ENCODE measurements at places on chromosomes 3 and 15.

GRCh38 chr3:41874022-41874421, 87.9 kb downstream of the ULK4 start:
- no peak for DNase-seq

DNA sequence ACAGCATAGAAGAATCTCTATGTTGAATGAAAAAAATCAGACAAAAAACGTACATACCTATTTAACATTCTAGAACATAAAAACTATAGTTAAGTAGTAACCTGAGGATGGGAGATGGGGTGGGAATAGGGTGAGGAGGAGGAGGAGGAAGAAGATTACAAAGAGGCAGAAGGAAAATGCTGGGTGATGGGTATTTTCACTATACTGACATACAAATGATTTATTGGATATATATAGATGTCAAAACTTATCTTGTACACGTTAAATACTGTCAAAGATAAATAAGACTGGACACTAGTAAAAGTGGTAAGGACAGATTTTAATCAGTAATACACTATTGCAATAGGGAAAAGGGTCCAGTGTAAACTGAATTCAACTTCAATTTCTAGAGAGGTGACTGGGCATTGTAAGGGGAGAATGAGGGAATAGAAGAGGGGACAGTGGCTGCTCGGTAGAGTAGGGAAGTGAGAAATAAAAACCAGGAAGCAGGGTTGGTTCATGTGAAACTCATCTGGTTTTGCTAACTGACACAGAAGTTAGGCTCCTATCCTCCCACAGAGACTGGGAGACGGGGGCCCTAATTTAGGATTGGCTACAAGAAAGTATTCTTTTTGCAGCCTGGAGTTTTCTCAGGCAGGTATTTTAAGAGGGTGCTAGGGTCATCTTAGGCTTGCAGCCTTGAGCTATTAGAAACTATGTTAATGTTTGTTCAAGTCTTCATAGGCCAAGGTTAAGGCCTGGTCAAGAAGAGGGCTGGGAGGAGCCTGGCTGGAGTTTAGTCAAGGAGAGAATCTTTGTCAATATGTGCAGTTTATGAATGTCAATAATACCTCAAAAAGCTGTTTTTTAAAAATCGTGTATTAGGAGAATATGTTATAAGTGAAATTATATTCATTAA, 15.0 kb upstream of the C15orf61 start:
- peak; percentile 64 for DNase-seq

GRCh38 chr3:64055076-64055475, 31.8 kb upstream of the PSMD6 start:
- DNase-seq: no peak

DNA sequence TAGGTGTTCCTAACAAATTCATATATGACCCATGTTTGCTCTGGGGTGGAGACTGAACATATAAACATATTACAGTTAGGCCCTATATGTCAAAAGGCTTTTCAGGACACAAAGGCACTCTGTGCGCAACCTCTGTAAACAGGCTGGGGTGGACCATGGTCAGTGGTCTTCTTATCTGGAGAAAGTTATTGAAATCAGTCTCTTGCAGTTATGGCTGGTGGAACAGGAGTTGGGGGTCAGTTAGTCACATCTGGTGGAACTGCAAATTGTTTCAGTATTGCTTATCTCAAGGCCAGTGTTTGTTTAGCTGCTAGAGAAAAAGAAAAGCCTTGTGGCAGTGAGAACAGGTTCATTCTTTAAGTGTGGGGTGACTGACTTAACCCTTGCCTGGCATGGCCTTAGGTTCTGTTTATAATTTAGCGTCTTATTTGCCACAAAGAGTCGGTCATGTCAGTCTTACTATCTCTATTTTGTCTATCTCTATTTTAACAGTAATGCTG, 5.9 kb upstream of the GP9 start:
- DNase-seq: no peak

DNA sequence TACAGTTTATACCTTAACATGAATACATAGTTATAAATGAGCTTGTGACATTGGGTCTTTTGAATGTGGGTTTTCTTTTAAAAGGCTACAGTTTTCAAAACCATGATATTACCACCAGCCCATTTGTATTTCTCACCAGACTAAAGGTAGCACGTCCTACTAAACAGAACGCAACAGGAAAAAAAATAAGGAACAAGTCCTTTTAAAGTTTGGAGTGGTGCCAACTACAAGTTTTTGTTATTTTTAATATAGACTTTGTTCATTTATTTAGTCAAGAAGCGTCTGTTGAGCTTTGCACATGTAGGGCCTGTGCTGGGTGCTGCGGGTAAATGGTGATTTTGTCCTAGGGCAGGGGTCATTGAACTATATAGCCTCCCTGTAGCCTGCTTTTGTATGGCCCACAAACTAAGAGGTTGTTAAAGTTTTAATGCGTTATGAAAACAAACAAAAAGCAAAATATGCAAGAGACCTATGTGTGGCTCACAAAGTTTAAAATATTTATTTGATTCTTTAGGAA, 164.4 kb downstream of the GHSR start:
- DNase-seq: no peak

- no peak for DNase-seq
Measured at GRCh38 chr3:63386568-63386967, 108.5 kb downstream of the SYNPR start.

- no peak for DNase-seq
Measured at GRCh38 chr3:159346271-159346903, 544.5 kb downstream of the MFSD1 start.

DNA sequence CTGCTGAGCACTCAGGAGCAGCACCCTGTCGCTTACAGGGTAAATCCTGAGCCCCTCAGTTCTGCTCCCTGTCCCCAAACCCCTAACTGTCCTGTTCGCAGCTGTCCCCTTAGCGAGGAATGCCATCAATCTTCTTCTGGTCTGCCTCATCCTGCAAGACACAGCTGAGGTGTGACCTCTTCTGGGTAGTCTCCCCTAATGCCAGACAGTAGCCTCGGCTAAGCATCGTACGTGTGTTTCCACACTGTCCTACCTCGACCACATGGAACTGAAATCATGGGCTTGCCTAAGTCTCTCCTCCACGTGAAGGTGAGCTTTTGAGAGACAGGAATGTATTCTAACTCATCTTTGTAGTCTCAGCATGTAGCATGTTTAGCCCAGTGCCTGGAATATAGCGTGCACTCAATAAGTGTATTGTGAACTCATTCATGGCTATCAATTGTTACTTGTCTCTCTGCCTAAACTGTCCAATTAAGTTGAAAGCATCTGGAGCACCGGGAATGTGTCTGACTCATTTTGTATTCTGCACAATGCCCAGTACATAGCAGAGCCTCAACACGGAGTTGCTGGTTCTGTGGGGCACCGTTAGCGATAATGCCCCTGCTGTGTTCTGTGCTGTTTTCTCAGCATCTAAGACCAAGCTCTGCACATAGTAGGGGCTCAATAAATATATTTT, 90.2 kb downstream of the HES1 start:
- no peak for DNase-seq

GRCh38 chr3:195403841-195404408, 38.9 kb downstream of the ACAP2 start:
- DNase-seq: no peak

GRCh38 chr3:130979117-130979516, 47.5 kb downstream of the ASTE1 start:
- no peak for DNase-seq

DNA sequence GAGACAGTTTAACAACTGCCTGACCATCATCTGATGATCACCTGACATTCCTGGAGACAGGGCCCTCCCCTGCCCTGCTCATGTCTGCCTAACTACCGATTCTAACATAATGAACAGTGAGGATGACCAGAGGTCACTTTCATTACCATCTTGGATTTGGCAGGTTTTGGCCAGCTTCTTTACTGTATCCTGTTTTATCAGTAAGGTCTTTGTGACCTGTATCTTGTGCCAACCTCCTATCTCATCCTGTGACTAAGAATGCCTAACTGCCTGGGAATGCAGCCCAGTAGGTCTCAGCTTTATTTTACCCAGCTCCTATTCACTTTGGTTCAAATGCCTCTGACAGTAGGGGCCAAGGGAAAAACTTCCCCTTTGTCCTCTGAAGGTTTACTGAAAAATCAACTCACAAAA, 40.2 kb downstream of the METTL6 start:
- no peak for DNase-seq

GRCh38 chr3:30457081-30457480, 149.3 kb upstream of the TGFBR2 start:
- DNase-seq: no peak

DNA sequence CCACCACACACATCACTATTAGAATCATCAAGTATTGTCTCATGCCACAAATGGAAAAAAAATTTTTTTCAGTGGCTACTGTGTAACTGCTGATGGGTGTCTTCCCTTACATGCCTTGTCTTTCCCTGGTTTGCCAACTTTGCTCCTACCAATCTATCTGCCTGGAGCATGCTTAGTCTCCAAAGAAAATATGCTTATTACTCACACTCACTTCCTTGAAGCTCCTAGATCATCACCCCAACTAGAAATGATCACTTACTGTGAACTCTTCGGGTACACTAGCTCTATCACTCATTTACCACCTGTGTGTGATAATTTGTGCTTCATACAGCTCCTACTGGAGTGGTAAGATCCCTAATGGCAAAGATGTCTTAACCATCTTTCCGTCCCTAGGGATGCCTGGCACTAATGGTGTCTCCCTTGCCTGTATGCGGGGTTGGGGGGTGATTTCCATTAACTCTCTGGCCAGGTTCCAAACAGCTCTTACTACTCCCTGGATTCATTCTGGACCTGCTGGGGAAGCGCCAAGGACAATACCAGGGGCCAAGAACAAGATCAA, 799 bp downstream of the VPS33B start:
- no peak for DNase-seq

- DNase-seq: peak; percentile 43
Measured at GRCh38 chr3:174216946-174217718, 642.0 kb upstream of the NAALADL2 start.

DNA sequence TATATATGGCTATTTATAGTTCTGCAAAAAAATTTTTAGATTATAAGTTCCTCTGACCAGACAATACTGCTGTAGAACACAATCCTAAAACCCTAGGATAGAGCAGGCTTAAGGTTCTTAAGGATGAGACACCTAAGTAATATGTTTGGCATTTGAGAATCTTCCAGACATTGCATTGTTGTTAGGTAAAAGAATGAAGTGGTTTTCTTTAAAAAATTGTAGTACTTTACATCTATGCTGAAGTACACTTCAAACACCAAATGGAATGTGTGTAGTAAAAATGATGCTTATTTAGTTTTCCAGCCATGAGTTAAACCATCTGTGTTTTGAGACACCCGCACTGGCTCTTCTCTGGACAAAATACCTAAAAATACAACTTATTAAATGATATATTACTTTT, 857.7 kb downstream of the OTOL1 start:
- no peak for DNase-seq

GRCh38 chr3:191435981-191436380, 25.0 kb upstream of the PYDC2 start:
- DNase-seq: no peak

DNA sequence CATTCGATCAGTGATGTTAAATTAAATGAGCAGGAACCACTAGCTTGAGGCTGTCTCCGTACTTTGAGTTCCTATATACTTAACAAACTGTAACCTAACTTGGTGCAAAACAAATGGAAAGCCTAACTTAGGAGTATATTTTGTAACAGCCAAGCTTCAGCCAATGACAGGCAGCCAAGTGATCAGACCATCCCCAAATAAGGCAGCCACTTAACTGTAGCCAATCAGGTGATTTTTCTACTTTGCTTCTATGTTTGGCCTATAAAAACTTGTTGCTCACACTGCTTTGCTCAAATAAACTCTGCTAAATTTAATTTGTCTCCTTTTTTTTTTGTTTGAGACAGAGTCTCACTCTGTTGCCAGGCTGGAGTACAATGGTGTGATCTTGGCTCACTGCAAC, 19.3 kb upstream of the ZNF770 start:
- DNase-seq: no peak

DNA sequence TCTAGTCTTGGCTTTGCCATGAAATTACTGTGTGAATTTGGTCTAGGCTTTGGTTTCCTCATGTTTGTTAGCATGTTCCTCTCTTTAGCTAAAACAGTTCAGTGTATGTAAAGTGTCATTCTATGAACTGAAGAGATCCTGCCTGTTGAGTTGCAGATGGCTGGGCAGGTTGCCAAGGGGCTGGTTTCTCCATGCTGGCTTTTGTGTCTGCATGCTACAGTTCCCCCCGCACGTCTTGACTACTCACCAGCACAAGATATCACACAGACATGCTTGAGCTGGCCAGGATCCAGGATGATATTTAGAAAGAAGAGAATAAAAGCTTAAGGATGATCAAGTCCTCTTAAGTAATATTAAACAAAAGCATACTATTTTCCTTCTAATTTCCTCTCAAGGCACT, 90.2 kb downstream of the CERS3 start:
- DNase-seq: peak; percentile 76

DNA sequence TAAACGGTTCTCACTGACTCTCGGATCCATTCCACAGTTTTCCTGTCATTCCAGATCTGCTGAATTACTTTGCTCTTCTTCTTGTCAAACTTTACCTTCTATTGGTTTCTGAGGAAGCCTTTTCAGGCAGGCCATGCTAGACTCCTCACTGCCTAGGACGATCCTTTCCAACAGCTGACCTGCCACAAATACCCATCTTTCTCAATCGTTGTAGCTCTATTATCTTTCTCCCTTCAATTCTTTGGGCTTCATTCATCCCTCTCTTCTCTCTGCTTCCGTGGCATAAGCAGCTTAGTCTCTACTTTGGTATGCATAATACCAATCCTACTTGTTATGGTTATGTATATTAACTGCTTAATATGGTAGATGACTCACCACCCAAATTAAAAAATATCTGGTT, 421.8 kb downstream of the NLGN1 start:
- no peak for DNase-seq

GRCh38 chr3:35745351-35745750, 106.0 kb downstream of the ARPP21 start:
- DNase-seq: no peak

DNA sequence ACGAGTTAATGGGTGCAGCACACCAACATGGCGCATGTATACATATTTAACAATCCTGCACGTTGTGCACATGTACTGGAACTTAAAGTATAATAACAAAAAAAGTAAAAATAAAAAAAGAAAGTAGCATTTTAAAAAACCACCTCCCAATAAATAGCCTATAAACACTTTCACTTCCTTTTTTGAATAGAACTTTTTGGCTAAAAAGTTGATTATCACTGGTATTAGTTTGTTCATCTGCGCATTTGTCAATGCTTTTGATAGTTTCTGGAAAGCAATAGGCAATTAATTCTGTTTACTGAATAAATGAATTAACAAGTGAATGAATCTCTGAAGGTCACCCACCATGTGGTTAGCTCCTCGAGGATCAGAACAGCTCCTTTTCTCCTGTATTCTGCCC, 179.9 kb downstream of the SLC9A9 start:
- no peak for DNase-seq

DNA sequence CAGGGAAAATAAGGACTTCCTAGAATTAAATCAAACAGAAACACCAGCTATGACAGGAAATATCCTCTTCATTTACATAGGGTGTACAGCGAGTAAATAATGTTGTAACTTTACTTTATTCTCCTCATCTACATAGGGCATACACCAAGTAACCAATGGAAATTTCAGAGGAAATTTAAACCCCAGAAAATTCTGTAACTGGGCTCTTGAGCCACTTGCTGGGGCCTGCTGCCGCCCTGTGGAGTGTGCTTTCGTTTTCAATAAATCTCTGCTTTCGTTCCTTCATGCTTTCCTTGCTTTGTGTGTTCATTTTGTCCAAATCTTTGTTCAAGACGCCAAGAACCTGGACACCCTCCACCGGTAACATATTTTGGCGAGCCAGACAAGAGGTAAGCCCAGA, 990.4 kb upstream of the CADM2 start:
- DNase-seq: no peak
